ENCODE measurements at places on chromosomes 16 and 17. TPM values are rescaled to one million over a fixed set of nuclear protein-coding genes. Genes with fewer than 3 reads are reported as not detected.

Gene CDH13
- total RNA-seq = not detected

Gene RUNDC1
- 11.6 TPM for total RNA-seq

Gene IRF8
- 11.3 TPM for total RNA-seq

Gene CCDC144A
- 11.1 TPM for total RNA-seq

Gene BRD7
- total RNA-seq = 95.4 TPM

Gene OTOP3
- total RNA-seq = not detected

Gene TMIGD1
- total RNA-seq = not detected

Gene RASL10B
- 0.22 TPM for total RNA-seq

Gene TPSG1
- not detected for total RNA-seq

Gene ACAP1
- total RNA-seq = 565 TPM

Gene QRICH2
- total RNA-seq = 1.8 TPM

Gene EPN3
- total RNA-seq = not detected

Gene KRTAP9-4
- total RNA-seq = not detected

Gene CIBAR2
- not detected for total RNA-seq

Gene SHISA6
- total RNA-seq = not detected

Gene CCDC78
- 1.2 TPM for total RNA-seq

Gene CES1
- total RNA-seq = 0.22 TPM

Gene WFDC1
- not detected for total RNA-seq

Gene MVP
- 118 TPM for total RNA-seq

Gene PRSS27
- total RNA-seq = 0.44 TPM

Gene C1QTNF1
- not detected for total RNA-seq

Gene KRT31
- not detected for total RNA-seq

Gene ZG16
- not detected for total RNA-seq

Gene ZFPM1
- total RNA-seq = 24.2 TPM

Gene CTF1
- not detected for total RNA-seq

Gene RPA1
- total RNA-seq = 38.7 TPM

Gene ASGR1
- total RNA-seq = 0.64 TPM

Gene FBXL16
- total RNA-seq = 11.7 TPM

Gene TP53TG3C
- total RNA-seq = not detected

Gene SLFN14
- total RNA-seq = not detected

Gene IGFBP4
- 2.5 TPM for total RNA-seq

Gene COPZ2
- 0.47 TPM for total RNA-seq

Gene ITGAX
- total RNA-seq = 5.5 TPM

Gene CDT1
- total RNA-seq = 1.0 TPM

Gene LMF1
- total RNA-seq = 27.6 TPM

Gene RSKR
- 14.8 TPM for total RNA-seq

Gene GRAPL
- total RNA-seq = 23.7 TPM

Gene PMFBP1
- total RNA-seq = 1.6 TPM
